Activated naive CD4-positive, alpha-beta T cell treated with anti-CD3 and anti-CD28 coated beads, Interleukin-2, amount 50 U/mL, for 16 hours (primary cell): ENCODE measurements at places on chromosomes 13 and 19.
A peak's percentile ranks its signal among the peaks of the same experiment; 100 is the strongest.

- DNase-seq: no peak
Observed at GRCh38 chr13:42924344-42924743, 67.7 kb downstream of the EPSTI1 start.

DNA sequence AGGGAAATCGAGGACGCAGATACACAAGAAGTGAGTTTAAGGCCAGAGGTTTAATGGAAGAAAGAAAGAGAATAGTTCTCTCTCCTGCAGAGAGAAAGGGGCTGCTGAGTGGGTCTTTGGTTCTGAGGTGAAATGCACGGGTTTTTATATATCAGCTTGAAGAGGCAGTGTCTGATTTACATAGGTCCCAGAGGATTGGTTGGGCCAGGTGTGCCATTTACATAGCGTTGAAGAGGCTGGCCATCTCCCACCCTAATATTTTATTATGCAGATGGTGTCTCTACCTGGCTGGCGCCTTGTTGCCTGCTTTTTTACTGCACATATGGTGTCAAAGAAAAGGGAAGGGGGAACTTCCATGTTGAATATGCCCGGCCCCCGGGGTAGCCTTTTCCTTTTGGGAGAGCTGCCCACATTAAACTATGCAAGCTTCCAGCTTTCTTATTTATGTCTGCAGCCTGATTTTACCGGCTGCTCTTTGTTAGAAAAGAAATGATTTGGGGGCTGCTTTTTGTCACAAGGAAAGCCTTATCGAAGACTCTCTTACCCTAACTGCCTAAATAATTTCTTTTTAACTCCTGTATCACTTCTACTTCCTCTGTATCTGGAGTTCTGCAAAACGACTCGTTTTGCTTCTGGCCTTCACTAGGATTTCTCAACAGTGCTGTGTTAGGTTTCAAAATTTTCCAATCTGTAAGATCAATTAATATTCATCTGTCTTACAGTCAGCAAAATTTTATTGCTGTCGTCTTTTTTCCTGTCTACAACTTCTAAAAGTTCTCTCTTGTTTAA lies 268.5 kb downstream of the B3GLCT start:
- no peak for DNase-seq

- no peak for DNase-seq
Observed at GRCh38 chr19:11400798-11401197, 16.7 kb upstream of the EPOR start.

GRCh38 chr19:14366529-14366928 lies 14.7 kb upstream of the ADGRE5 start:
- peak; percentile 86 for DNase-seq

DNA sequence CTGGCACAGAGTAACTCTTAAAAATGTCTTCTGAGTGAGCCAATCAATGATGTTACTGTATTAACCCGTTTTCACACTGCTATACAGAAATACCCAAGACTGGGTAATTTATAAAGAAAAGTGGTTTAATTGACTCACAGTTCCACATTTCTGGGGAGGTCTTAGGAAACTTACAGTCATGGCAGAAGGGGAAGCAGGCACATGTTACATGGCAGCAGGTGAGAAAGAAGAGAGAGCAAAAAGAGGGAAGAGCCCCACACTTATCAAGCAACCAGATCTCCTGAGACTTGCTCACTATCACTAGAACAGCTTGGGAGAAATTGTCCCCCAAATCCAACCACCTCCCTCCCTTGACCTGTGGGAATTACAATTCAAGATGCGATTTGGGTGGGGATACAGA lies 97.6 kb upstream of the MIR17HG start:
- DNase-seq: no peak
